ENCODE measurements at places on chromosomes 7 and 10.
A peak's percentile ranks its signal among the peaks of the same experiment; 100 is the strongest.

- no peak for DNase-seq
These were observed 149.2 kb upstream of the COL1A2 start for GRCh38 chr7:94245500-94245899.

DNA sequence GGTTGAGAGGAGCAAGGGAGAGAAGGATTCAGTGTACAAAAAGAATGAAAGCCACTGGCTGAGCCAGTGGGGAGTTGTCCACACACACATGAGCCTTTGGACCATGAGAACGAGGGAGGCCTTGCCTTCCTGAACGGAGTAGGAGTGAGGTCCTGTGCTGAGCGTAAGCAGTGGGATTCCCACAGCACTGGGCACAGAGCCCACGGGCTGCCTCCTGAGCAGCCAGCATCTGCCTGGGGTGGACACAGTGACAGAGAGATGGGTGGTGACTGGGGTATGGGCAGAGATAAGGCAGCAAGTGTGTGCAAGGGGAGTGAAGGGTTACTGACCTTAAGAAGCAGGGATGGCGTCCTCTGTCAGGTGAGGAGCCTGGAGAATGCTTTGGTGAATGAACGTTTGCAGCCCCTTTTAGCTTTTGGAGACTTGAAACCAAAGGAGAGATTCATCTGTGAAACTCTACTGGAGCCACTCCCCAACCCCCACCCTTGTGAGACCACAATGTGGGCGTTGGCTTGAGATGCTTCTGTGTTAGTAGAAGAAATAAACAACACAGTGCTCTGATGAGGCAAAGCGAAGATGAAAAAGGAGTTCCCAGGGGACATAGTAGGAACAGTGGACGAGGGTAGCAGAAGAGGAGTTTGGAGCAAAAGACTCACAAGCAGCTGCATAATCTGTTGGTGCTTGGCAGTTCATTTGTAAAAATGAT lies 56.5 kb downstream of the FIGNL1 start:
- no peak for DNase-seq

- no peak for DNase-seq
These were observed 72.8 kb downstream of the PDE1C start for GRCh38 chr7:31997423-31997822.

- DNase-seq = no peak
These were observed 81.7 kb upstream of the ITPRID1 start for GRCh38 chr7:31432176-31432575.

DNA sequence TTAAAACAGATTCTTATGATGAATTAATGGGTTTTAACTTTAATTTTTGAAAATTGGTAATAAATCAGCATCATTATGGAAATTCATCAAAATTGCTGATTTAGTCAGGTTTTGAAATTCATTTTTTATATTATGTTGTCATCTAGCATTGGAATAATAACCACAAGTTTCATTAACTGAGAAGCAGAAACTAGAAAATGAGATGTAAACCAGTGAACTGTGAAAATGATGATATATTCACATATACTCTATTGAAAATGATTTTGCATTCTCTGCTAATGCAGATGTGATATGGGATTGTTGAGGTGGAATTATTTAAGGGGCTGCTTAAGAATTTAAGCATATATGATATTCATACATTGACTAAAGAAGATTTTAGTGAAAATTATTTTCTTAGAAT lies 316.1 kb upstream of the FZD1 start:
- no peak for DNase-seq

GRCh38 chr10:78348411-78349164 lies 314.9 kb downstream of the RPS24 start:
- DNase-seq = no peak

GRCh38 chr7:37709631-37710509 lies 26.3 kb downstream of the GPR141 start:
- DNase-seq = no peak

- DNase-seq = peak; percentile 60
These were observed 9.4 kb downstream of the NXPH1 start for GRCh38 chr7:8442814-8443304.

- no peak for DNase-seq
These were observed 46.3 kb downstream of the PDSS1 start for GRCh38 chr10:26743841-26744240.

- DNase-seq = no peak
These were observed 289.6 kb downstream of the PPP1R3A start for GRCh38 chr7:113628948-113629847.

GRCh38 chr10:6962576-6962975 lies 382.5 kb upstream of the PRKCQ start:
- DNase-seq = no peak

GRCh38 chr7:159078193-159078910 lies 66.3 kb downstream of the VIPR2 start:
- no peak for DNase-seq

DNA sequence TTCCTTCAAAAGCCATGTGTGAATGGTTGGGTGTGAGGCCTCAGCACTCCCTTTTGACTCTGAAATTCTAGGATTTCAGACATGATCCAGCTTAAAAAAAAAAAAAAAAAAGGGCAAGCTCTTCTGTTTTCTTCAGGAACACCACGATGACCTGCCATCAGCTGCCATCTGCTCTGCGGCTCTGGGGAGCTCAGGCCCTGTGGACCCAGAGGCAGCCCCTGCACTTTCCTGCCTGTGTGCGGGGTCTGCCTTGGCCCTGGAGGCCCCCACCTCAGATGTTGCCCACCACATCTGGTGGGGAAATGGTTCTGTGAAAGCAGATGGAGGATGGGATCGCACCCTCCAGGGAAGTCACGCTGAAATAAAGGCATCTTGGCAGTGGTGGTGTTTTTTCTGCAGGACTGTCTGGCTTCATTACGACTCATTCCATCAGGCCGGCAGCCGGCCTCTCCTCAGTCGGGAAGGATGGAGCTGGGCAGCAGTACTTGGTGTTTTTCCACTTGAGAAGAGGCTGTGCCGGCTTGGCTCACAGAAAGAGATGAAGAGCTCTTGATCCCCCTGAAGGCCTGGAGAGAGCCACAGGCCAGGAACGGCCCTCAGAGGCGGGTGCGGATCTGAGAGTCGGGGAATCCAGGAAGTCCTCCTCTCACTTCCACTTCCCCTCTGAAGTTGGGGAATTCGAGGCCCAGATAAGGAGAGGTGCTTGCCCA lies 66.1 kb upstream of the AQP1 start:
- DNase-seq = no peak

- no peak for DNase-seq
These were observed 99.0 kb upstream of the NMT2 start for GRCh38 chr10:15267496-15267895.

DNA sequence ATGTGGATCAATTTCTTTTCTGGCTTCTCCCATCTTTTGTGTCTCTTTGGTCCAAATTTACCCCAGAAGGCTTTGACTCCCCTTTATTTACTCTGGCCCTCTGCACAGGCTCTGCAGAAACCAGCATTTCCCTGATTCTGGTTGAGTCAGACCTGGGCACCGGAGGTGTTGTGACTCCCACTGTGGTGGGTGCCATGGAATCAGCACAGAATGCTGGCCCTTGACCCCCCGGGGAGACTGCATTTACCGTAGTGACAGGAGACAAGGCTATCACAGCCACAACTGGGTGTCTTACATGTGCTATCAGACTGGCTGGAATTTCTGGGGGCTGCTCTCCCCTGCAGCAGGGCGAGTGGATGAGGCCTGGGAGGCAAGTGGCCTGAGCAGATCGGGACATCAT lies 37.6 kb downstream of the PLXDC2 start:
- no peak for DNase-seq

DNA sequence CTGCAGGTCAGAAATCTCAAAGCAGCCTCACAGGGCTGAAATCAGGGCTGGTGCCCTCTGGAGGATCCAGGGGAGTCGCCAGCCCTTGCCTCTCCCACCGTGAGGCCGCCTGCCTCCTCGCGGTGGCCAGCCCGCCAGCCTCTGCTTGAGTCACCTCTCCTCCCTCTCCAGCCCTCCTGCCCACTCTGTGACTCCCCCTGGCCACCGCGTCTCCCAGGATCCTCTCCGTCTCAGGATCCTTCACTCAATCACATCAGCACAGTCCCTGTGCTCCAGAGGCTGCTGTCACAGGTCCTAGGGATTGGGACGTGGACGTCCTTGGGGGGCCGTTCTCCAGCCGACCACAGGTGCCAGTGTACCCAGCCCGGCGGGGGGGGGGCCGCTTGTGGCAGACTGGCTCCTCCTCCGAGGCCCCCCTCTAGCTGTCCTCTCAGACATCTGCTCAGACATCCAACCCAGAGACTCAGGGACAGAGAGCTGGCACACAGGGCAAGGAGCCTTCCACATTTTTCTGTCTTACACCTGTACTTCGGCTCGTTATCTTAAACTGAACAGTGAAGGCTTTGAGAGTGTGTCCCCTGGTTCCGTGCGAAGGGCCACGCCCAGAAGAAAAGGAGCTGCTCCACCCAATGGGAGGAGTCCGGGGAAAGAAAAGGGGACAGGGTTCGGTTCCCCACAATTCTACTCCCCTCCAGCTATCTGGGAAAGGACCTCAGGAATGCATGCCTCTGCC lies 9.4 kb upstream of the PPP2R2D start:
- DNase-seq = no peak

GRCh38 chr7:26379711-26380110 lies 88.0 kb downstream of the SNX10 start:
- DNase-seq = no peak

- DNase-seq = no peak
These were observed 52.2 kb downstream of the GALNT17 start for GRCh38 chr7:71184136-71184535.

GRCh38 chr10:119001717-119002500 lies 27.6 kb upstream of the NANOS1 start:
- DNase-seq = no peak

- no peak for DNase-seq
These were observed 20.2 kb upstream of the OPTN start for GRCh38 chr10:13079776-13080050.

DNA sequence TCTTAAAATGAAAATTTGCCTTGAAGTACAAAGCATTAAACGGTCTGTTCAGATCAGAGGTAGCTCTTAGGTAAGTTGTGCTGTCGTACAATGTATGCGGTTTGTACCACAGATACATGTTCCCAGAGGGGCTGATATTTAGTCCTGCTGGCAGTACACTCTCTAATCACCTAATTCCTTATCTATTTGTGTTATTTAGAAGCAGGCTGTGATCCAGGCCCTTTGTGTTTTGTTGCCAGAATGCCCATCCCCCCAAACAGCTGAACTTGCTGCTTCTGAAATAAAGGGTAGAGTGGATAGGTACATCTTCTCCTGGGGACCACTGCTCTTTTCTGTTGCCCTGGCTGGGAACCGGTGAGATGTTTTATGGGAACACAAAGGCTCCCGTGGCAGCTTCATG lies 84.5 kb downstream of the SND1 start:
- DNase-seq = no peak

DNA sequence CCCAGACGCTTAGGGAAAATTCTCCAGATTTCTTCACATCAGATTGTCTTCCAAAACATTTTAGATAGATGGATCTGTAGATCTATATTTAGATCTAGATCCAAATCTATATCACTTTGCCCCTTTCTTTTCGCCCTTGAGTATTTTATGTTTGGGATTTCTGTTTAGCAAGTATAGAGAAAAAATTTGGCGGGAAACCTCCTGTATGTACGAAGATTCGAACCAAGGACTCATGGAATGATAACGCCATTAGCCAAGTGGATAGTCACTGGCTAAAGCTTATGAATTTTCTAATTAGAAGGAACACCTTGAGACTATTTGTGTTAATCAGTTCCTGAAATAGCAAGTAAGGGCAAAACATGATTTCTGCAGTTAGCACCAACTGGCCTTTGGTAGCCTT lies 1.2 kb downstream of the THNSL1 start:
- DNase-seq = no peak

DNA sequence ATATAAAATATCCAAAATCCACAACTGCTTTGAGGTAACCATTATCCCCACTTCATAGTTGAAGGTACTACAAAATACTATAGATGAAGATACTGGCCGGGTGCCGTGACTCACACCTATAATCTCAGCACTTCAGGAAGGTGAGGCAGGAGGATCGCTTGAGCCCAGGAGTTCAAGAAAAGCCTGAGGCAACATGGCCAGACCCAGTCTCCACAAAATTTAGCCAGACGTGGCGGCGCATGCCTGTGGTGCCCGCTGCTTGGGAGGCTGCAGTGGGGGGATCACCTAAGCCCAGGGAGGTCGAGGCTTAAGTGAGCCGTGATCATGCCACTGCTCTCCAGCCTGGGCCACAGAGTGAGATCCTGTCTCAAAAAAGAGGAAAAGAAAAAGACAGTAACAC lies 21.7 kb downstream of the TMEM254 start:
- DNase-seq = no peak

GRCh38 chr10:118798231-118798662 lies 43.5 kb upstream of the CACUL1 start:
- peak; percentile 26 for DNase-seq

DNA sequence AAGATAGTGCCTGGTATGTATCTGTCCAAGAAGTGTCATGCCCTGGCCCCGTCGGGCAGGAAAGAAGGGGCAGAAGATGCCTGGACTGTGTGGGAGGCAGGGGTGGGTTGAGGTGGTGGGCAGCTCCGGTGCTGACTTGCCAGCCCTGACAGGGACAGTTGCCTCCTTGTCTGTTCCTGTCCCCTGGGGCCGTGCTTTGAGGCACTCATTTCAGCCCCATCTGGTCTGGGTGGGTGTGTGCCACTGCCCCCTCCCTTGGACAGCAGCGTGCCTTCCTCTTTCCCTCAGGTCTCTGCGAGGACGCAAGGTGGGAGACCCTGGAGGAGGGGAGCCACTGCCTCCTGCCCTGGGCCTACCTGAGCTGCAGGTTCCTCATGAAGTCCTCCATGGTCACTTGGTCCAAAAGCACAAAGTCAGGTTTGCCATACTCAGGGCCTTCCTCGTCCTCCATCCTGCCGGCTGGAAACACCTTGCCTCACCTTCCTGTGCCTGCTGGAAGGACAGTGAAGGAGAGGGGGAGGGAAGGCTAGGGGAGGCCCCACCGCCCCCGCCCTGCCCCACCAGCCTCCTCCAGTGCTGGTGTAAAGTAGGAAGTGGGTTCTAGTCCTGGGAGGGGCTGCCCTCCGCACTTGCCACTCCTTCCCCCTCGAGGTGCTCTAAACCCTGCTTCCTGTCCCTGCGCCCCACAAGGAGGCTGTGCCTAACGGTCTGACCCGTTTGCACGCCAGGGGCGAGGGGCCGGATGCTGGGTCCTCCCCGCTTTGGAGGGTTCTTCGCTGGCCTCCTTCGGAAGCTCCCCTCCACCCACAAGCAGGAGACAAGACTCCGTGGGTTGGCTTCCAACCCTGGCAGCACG lies at the start of gene MYO1G:
Gene MYO1G, minus strand, starts transcription at position 505 of the 856 bp plus-strand sequence. Its CDS starts 54 bp downstream, at position 451.
- no peak for DNase-seq

Data from T1000 (cell line).